ENCODE measurements at places on chromosomes 3 and 15. TPM values are rescaled to one million over a fixed set of nuclear protein-coding genes. Genes with fewer than 3 reads are reported as not detected.

DNA sequence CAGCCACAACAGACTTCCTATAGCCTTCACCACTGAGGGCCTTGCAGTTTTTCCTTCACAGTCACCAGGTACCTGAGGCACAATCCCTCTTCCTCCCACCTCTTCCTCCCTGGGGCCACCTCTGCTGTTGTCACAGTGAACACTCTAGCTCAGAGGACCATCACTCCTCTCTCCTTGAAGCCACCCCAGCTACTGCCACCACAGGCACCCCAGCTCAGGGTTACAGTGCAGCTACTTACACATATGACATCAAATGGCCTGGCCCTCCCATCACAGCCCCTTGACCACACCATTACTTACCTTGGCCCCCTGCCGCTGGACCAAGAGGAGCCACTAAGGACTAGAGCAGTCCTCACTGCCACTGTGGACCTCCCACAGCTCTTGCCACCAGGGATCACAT is 213.5 kb upstream of the CRBN start:
- DNase-seq, result no peak
- H3K27ac ChIP-seq, result no peak overlapping the region
- H3K4me1 ChIP-seq, result no peaks in the 10 kb centered on the region

DNA sequence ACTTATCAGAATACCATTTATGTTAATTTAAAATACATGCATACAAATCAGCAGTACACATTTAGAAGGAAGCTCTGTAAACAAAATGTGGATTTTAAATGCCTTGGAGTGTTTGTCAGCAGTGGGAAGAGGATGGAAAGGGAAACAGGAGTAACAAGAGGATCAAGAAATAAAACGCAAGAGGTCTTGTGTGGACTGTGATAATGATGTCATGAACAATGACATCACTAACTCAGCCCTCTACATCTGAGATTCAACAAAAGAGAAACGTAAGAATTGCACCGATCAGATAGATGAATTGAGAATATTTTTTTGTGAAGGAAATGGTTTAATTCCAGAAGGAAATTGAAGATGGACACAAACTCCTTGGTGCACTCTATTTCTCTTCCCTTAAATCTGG is 44.0 kb upstream of the CNOT10 start:
- H3K27ac ChIP-seq, result no peak overlapping the region
- H3K36me3 ChIP-seq, result no peaks in the 10 kb centered on the region
- no peaks in the 10 kb centered on the region for H3K27me3 ChIP-seq
- DNase-seq, result no peak
- H3K4me1 ChIP-seq, result no peaks in the 10 kb centered on the region
- H3K4me3 ChIP-seq, result no peak overlapping the region

DNA sequence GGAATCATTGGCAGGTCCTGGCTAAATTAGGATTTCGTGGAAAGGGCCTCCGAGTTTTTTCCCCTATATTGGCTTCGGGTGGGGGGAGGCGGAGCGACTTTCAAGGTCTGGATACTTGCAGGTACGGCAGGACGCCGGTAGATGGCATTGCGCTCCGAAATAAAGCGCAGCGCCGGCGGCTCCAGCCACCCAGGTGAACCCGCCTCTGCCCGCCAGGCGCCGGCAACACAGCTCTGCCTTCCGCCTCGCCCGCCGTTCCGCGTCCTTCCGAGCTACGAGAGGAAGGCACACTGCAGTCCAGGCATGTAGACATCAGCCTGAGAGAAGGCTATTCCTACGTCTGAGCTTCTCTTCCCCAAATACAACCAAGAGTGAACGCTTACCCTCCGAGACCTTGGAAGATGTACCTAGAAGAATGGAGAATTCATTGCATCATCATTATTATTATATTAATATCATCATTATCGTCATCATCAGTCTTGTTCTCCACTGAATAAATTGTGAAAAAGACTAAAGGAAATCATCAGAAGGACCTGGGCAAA is 514.1 kb downstream of the MECOM start:
- peak; percentile 59 for DNase-seq
- H3K4me3 ChIP-seq, result no peak overlapping the region
- H3K27ac ChIP-seq, result no peak overlapping the region
- peaks cover 34% of the 10 kb centered on the region for H3K27me3 ChIP-seq

DNA sequence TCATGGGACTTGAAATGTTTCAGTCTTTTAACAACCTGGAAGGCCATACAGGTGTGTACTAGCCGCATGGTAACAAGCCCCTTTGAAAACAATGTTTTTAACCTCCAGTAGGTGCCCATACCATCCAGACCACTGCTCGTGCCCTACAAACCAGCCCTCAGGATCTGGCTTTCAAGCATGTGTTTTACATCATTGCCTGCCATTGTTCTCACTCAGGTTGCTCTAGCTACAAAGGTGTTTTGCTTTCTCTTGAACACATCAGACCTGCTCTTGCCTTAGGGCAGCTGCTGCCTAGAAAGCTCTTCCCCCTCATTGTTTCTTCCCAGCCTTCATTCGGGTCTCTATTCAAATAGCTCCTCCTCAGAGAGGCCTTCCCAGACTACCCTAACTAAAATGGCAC is 32.3 kb upstream of the MAP3K13 start:
- no peak for DNase-seq
- no peak overlapping the region for H3K4me3 ChIP-seq
- H3K27me3 ChIP-seq, result no peaks in the 10 kb centered on the region
- no peaks in the 10 kb centered on the region for H3K36me3 ChIP-seq
- H3K4me1 ChIP-seq, result no peaks in the 10 kb centered on the region

GRCh38 chr15:77122576-77122975 is 51.7 kb upstream of the TSPAN3 start:
- no peaks in the 10 kb centered on the region for H3K4me1 ChIP-seq
- H3K27me3 ChIP-seq, result no peaks in the 10 kb centered on the region
- H3K36me3 ChIP-seq, result no peaks in the 10 kb centered on the region

DNA sequence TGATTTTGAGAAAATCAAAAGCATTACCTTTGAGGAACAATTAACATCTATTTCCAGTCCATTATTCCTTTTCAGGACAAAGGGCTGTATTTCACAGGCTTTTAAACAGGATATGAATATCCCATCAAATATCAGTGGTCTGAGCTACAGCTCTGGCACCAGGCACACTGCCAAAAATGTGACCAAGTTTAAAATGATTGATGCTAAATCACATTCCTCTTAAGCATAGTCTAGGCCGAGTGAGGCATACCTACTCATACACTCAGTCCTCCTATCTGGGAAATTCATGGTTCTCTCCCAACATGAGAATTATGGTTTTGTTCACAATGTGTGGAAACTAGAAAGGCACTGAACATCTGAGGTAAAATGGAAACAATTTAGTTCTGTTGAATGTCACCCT is 683.5 kb downstream of the TUSC7 start:
- no peak overlapping the region for H3K27ac ChIP-seq
- DNase-seq, result no peak
- H3K27me3 ChIP-seq, result no peaks in the 10 kb centered on the region
- no peak overlapping the region for H3K4me3 ChIP-seq

GRCh38 chr15:67396114-67396513 is 124.8 kb upstream of the C15orf61 start:
- H3K36me3 ChIP-seq, result no peaks in the 10 kb centered on the region
- no peak for DNase-seq
- H3K27me3 ChIP-seq, result no peaks in the 10 kb centered on the region
- no peak overlapping the region for H3K4me3 ChIP-seq

- no peaks in the 10 kb centered on the region for H3K27me3 ChIP-seq
- DNase-seq, result no peak
- H3K4me1 ChIP-seq, result no peaks in the 10 kb centered on the region
- H3K27ac ChIP-seq, result no peak overlapping the region
- H3K4me3 ChIP-seq, result no peak overlapping the region
These were observed 429.9 kb downstream of the TBL1XR1 start for GRCh38 chr3:176767385-176767784.

DNA sequence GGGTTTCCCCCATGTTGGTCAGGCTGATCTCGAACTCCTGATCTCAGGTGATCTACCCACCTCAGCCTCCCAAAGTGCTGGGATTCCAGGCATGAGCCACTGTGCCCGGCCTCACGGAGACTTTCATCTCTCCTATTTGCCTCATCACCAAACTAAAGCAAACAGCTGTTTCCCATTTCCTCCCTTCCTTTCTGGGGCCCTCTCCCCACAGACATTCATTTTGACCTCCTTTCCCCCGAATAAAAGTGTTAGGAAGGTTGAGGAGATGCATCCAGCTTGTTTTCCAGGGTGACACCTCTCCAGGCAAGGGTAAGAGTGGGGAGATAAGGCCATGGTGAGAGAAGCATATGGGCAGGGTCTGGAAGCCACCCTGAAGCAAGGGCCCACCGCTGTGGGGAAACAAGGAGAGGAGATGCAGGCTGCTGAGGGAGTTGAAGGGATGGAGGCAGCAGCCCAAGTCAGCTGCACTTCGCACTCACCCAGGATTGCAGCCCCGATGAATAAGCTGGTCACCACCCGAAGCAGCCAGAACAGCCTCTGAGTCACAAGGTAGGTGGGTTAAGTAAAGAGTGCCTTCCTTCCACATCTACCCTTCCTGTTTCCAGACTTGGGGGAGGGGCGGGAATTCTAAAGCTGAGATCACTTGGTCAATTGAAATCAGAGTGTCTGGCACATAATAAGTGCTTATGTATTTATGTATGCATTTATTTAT is 7.7 kb downstream of the DUOXA2 start:
- no peak for DNase-seq
- no peak overlapping the region for H3K27ac ChIP-seq
- no peaks in the 10 kb centered on the region for H3K36me3 ChIP-seq
- no peak overlapping the region for H3K4me3 ChIP-seq
- peaks cover 27% of the 10 kb centered on the region for H3K27me3 ChIP-seq

Gene ARGFX
- not detected for total RNA-seq

Gene PRTG
- not detected for total RNA-seq
